Skin of body (tissue), 3 donors: ENCODE measurements at places on chromosomes 7 and 10.

- DNase-seq: no peak
These were observed 9.5 kb upstream of the SEM1 start for GRCh38 chr7:96719164-96719563.

DNA sequence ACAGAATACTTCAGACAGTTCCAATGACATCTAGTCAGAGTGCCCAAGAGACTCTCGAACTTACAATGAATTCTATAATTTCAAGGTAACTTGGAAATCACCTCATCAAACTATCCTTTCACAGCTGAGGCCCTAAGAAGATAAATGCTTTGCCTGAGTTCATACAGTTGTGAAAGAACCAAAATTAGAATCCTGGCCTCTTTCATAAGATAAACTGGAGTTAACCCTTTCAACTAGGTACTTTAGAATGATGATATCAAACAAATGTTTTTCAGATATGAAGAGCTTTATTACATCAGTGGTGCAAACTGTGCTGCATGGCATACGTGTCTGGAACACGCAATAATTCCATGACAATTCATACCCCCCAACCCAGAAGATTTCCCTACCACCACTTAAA is 17.9 kb downstream of the DOCK4 start:
- DNase-seq: no peak

GRCh38 chr7:19670806-19671205 is 38.0 kb downstream of the POLR1F start:
- DNase-seq: no peak

DNA sequence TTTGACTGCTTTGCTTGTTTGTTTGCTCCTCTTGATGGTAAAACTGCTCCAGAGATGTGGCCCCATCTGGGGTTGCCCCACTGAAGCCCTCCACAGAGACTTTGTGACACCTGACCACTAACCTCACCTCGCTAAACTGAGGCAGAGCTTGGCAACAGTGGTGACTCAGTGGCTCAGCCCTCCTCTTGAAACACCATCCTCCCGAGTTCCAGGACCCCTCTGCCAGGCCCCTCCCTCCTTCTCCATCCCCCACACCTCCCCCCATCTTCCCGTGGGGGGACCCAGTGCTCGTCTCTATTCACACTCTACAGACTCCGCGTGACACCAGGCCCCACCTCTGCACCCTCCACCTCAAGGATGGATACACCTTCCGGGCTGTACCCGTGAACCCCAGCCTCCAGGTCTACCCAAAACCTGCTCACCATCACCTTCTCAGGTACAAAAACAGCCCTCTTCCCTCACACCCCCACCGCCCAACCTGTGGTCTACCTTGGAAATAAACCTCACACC is 19.0 kb upstream of the RET start:
- no peak for DNase-seq

- DNase-seq: no peak
These were observed 92.9 kb downstream of the IPMK start for GRCh38 chr10:58174831-58175230.

DNA sequence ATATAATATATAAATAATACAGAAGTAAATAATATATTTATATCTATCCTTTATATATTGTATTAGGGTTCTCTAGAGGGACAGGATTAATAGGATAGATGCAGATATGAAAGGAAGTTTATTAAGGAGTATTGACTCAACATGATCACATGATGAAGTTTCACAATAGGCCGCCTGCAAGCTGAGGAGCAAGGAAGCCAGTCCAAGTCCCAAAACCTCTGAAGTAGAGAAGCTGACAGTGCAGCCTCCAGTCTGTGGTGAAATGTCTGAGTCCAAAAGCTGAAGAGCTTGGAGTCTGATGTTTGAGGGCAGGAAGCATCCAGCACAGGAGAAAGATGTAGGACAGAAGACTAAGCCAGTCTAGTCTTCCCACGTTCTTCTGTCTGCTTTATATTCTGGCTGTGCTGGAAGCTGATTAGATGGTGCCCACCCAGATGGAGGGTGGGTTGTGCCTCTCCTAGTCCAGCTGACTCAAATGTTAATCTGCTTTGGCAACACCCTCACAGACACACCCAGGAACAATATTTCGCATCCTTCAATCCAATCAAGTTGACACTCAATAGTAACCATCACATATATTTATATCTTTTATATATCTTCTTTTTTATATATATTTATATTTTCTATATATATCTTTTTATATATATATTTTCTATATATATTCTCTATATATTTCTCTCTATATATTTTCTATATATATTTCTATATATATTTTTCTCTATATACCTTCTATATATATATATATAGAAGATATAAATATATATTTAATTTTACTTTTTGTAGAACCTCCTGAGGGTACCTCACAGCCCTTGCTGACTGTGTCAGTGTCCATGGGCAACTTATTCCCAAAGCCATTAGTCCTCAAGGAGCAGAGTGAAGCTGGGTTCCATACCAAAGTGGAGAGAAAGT is 24.6 kb upstream of the AKR1B10 start:
- no peak for DNase-seq

GRCh38 chr7:88243345-88243909 is 23.6 kb upstream of the SRI start:
- DNase-seq: peak; percentile 68

DNA sequence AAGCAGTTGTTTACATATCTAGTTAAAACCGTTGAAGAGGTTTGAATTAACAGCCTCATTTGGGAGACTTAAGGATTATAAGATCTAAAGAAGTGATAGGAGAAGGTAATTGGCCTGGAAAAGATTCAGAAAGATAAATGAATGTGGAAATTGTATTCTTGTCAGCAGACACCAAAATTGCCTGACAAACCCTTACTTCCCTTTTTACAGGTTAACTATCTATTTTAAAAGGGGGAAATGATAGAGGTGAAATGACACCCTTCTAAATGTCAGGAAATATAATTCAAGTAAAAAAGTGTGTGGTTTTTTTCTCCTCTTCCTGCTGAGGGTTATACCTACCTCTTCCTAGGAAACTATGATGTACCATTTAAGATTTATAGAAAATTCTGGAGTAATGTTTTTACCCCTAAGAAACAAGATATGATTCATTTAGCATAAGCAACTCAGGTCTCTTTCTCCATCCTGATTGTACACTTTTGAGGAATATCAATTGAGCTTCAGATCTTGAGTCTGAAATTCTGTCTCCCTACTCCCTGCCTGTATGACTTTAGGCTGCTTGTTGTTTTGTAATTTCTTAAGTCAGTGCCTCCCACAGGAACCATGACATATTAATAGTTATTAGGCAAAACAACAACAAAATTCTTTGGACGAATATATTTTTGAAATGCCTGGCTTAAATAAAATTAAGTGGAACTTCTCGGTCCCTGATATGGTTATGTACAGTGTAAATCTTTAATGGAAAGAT is 250.4 kb downstream of the RNLS start:
- no peak for DNase-seq

DNA sequence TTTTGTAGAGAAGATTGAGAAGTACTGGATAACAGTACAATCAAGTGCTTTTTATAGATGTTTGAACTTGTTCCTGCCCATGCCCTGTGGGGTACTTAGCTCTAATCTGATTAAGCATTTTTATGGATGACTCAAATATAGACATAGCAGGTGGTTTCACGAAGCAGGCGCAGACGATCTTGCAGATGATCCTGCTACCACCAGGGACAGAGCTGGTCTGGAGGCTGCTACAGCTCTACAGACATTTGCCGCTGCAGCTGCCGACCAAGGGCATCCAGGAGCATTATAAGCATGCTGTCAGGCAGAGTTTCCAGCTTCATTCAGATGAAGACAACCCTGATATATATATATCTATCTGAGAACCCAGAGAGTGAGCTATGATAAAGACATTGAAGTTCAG is 650.4 kb downstream of the NXPH1 start:
- no peak for DNase-seq

DNA sequence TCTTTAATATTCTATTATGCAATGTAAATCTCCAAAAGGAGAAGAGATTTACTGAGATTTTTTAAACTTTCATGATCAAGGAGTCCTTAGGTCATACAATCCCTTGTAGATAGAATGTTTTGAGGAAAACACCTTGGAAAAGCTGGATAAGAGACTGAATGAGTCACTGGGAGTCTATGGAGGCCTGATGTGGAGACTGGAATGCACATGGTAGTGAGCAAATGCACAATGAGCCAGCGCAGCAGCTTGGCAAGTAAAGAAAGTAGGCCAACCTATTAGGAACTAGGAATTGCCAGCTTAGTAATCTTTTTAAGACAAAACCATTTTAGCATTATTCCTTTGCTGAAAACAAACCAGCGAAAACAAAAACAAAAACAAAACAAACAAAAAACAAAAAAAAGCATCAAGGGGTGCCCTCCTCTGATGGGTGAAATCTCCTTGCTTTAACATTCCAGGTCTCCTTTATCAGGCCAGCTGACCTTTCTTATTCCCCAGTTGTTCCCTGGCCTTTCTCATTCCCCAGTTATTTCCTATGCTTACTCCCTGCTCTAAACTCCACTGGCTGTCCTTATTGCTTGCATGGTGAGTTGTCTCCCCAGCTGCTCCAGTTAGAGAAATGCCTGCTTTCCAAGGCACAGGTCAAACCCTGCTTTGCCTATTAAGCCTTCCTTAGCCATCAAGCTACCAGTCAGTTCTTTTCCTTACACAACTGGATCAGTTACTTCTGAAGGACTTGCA is 135.8 kb downstream of the PLCE1 start:
- DNase-seq: no peak

DNA sequence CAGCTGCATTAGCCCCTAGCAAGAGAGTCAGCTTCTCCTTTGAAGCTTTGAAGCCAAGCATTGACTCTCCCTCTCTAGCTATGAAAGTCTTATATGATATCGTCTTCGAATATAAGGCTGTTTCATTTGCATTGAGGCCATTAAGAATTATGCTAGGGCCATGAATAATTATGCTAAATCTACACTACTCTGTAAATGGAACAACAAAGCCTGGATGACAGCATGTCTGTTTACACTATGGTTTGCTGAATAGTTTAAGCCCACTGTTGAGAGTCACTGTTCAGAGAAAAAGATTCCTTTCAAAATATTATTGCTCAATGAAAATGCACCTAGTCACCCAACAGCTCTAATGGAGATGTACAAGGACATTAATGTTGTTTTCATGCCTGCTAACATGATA is 52.8 kb downstream of the ZNF438 start:
- DNase-seq: no peak

GRCh38 chr10:101653536-101653935 is 41.4 kb downstream of the FBXW4 start:
- no peak for DNase-seq

GRCh38 chr7:100674411-100675104 is 1.0 kb downstream of the GNB2 start:
- no peak for DNase-seq

DNA sequence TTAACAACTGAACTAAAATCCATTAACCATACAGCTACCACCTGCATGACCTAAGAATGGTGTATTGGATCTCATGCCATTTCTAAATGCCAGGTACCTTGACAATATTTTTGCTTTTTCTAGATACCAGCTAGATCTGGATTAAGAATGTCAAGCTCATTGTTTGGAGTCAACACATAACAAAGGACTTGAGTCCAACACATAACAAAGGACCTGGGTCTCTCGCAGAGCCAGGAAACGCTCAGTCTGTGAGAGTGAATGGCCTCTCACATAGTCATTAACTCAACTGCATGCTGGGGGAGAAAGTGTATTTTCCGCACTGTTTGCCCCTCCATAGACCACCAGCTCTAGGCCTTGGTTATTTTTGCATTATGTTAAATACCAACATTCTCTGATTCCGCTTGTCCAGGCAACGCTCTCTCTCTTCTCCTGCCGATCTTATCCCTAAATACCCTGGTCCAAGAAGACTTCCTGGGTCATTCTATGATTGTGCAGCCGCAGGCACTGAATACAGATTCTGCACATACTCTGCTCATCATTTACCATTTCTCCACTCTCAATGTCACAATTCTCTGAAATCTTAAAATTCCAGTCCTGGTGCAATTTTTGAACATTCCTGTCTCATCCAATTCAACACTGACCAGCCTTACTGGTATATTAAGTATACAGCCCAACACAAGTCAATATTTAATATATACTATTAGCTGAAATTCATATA is 31.2 kb downstream of the ITIH5 start:
- no peak for DNase-seq
